ENCODE measurements at places on chromosomes 16 and 17. TPM values are rescaled to one million over a fixed set of nuclear protein-coding genes. Genes with fewer than 3 reads are reported as not detected.

GRCh38 chr16:89669755-89670154, 12.1 kb downstream of the SPATA33 start:
- DNase-seq = no peak

DNA sequence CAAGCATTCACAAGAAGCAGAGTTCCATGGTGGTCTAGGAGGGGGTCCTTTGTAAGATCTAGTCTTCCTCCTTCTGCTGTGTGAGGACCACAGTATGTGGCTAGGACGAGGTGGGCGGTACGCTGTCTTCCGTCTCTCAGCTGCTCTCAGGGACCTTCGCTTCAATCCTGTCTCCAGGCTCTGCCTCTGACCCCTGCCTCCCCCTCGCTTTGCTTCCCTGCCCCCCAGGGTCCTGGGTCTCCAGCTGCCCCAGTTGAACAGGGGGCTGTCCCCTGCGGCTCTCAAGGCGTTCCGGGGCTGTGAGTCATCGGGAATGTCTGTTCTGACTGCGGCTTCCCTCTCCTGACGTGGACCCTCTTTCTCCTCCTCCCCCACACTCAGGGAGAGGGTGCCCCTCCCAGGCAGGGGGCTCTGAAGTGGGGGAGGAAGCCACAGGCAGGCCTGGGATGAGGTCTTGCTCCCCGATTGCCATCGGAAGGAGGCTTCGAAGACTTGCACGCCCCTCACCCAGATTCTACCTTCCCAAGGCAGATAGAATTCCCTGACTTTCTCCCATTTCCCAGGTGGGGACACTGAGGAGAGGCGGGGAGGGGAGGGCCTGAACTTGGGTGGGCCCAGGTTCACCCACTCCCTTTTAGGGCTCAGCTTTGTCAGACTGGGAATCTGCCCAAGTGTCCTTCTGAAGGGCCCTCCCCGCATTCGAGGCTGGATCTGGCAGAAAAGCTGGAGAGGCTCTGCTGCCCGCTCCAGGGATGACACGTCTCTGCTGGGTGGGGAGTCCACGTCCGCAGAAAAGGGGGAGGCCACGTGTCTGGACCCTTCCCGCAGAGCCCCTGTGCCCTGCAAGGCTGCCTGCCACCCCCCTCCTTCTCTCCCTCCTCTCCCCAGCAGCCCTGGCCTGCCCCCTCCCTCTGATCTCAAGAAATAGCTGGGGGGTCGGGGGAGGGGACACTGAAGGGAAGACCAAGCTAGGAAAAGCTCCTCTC, 9.1 kb upstream of the COL1A1 start:
- DNase-seq = no peak

The THUMPD1 gene
- 193 TPM for total RNA-seq

- no peak for DNase-seq
Measured at GRCh38 chr17:49779156-49779738, 9.2 kb upstream of the KAT7 start.

The FOXJ1 gene
- total RNA-seq = 4.6 TPM

The KCNAB3 gene
- 1.1 TPM for total RNA-seq

GRCh38 chr16:67458121-67458641, 22.8 kb downstream of the ATP6V0D1 start:
- DNase-seq = no peak

- DNase-seq = no peak
Measured at GRCh38 chr17:351449-351738, 1.2 kb downstream of the RPH3AL start.

The TMEM238L gene
- not detected for total RNA-seq

GRCh38 chr16:2275476-2276367, 7.8 kb upstream of the RNPS1 start:
- no peak for DNase-seq

GRCh38 chr16:26930786-26931581, 135.7 kb upstream of the C16orf82 start:
- DNase-seq = no peak

DNA sequence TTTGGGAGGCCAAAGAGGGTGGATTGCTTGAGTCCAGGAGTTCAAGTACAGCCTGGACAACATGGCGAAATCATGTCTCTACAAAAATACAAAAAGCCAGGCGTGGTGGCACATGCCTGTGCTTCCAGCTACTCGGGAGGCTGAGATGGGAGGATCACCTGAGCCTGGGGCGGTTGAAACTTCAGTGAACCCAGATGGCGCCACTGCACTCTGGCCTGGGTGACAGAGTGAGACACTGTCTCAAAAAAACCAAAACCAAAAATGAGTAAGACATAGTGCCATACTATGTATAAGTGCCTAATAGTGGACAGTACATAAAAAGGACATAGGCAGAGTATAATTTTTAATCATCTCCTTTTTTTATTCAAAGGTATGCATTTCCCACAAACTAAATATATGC, 4.0 kb downstream of the CTC1 start:
- peak; percentile 21 for DNase-seq

All from hematopoietic multipotent progenitor cell (in vitro differentiated cells).